Ascending aorta (tissue), 2 donors: ENCODE measurements at places on chromosomes 7 and 10. TPM values are rescaled to one million over a fixed set of nuclear protein-coding genes. Genes with fewer than 3 reads are reported as not detected.

DNA sequence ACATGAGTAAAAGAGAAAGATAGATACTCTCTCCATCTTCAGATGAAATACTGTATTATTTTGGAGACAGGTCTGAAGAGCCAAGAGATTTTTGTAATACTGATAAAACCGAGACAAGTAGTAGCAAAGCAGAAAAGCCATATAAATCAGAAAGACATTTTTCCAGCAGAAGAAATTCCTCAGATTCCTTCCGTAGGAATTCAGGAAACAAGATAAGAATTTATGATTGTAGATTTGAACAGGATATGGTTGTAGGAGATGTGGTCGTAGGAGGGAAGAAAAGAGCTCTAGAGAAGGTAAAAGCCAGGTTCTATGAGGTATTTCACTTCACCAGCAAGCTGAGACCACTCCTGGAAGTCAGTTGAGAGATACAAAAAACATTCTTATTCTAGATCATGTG, 17.6 kb upstream of the AASS start:
- DNase-seq = no peak

DNA sequence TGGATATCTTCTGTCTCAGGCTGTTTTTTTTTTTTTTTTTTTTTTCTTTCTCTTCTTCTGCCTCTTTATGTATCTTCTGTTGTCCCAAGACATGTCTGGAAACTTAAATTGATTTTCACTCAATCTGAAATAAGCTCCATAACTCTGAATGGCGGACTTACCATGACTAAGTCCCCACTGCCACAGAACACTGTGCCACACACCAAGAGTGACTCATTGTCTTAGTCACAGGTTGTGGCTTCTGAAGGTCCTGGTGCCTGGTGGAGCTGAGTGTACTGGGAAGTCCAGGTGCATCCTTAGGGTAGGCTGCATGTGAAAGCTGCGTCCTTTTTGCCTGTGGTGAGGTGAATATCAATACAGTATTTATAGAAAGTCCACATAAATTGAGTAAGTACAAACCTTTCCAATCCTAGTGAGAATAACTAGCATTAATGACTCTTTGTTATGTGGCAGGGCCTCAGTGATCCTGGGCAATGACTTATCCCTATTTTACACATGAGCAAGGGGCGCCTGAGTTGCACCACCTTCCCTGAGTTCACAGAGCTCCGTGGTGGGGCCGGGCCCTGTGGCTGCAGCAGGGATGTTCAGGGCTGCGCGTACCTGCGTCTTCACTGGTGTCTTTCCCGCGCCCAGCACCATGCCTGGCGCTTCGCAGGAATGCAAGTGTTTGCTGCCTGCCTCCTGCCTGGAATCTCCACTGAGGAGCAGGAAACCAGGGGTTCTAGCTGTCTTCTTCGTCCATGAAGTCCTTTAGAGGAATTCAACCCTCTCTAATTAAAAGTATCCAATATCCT, 4.3 kb downstream of the PFKP start:
- no peak for DNase-seq

DNA sequence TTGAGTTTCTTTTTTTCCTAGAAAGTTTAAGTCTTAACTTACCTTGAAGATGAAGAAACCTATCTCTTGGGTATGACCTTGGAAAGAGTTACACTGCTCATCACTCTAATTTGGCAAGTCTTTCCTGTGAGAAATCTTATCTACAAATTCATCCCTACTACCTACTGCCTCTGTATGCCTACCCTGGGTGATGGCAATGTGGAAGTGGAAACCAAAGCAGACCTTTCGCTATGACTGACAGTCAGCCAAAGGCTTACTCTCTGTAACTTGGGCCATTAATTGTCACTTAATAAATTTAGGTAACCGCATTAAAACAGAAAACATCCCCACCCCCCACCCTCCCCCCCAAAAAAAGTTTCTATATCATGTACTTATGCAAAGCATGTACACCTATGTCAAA, 103.9 kb downstream of the CNOT4 start:
- DNase-seq = no peak

DNA sequence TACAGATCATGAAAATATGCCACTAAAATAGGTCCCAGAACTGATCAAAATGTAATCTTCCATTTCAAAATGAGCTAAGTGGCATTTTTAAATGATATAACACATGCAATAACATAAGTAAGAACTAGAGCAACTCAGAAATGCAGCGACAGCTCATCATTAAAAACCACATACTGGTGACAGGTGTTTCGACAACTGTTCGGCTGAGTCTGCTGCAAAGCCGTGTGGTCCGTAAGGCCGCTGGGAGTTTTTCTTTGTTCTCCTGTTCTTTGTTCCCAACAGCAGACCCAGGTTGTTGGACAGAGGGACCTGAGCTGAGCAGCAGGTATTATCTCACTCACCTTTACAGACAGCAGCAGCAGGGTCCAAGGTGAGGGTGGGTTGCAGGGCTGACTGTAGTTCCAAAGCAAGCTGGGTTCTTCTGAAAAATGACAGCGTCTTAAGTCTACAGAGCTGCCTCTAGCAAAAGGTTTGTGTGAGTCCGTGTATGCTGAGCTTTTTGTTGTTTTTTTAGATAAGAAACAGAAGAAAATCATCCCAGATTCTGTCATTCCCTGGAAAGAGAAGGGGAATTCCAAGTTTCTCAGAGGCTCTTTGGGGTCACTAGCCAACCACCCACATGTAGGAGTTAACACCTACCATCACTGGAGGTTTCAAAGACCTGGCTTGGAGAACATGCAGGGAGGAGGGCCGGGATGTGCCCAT, 45.4 kb upstream of the MACROH2A2 start:
- DNase-seq = no peak

GRCh38 chr7:101370836-101371235, 8.2 kb downstream of the COL26A1 start:
- no peak for DNase-seq

- DNase-seq = no peak
Observed at GRCh38 chr7:155371884-155372781, 74.5 kb downstream of the INSIG1 start.

DNA sequence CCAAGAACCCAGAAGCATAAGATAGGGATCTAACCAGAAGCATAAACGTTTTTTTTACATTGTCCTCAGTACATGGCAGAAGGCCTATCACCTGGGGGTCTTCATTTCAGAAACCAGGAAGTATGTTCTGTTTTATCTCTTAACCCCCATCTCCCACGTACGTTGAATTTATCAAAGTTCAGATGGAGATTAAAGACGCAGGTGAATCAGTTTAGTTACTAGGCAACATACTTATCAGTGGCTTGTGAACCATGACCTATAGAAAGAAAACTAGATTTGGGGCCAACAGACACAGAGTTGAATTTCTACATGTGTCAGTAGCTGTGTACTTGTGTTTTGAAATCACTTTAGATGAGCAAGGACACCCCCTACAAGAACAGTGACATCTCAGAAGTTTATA, 122.7 kb downstream of the GPR158 start:
- no peak for DNase-seq

DNA sequence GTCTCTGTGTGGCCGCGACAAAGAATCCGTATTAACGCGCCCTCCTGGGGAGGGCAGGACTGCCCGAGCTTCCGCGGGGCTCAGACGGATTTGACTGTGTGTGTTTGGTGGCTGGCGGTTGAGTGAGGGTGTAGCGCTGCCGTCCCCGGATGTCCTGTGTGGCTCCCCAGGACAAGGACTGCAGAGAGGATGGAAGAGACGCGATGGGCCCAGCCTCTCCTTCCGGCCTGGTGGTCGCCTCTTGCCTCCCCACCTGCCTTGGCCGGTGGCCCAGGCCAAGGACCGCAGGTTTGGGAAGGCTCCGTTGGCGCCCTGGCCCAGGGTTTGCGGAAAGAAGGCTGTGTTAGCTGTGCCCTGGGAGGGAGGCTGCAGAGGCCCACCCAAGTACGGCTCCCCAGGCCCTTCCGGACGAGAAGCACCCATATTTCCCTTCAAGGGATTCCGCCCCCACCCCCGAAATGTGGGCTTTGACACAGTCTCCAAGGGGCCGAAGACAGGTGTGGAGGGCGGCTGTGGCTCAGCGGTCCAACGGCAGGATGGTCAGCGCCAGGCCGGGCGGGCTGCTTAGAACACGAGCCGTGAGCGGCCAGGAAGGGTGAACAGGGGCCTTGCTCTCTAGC, 2.3 kb downstream of the UNCX start:
- DNase-seq = no peak

SLC39A12 gene
- not detected for total RNA-seq

STEAP1 gene
- total RNA-seq = 2.1 TPM

CDHR1 gene
- total RNA-seq = not detected

HABP2 gene
- total RNA-seq = not detected
